ENCODE measurements at places on chromosomes 1 and 21. TPM values are rescaled to one million over a fixed set of nuclear protein-coding genes. Genes with fewer than 3 reads are reported as not detected.
A peak's percentile ranks its signal among the peaks of the same experiment; 100 is the strongest.

- DNase-seq, result peak; percentile 68
Observed at GRCh38 chr1:41672173-41672572, 187.7 kb upstream of the EDN2 start.

DNA sequence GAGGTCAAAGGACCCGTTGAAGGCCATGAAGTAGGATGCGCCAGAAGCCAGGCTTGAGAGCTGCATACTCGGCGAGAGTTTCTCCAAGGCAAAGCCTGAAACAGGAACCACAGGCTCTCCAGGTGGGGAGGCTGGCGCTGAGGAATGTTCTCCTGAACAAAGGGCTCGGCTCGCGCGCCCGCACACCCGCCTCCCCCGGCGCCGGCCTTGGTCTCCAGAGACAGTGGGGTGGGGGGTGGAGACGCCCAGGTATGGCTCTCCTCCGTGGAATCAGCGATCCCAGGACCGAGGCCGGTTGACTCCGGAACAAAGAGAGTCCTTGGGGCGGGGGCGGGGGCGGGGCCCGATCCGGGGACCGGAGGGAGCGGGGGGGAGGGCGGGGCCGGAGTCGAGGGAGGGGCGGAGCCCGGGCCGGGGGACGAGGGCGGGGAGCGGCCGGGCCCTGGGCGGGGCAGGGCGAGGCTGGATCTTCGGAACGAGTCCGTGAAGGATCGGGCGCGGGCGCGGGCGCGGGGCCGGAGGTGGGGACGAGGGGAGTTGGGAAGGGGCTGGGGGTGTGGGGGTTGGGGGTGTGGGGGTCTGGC is 85.0 kb downstream of the NKAIN1 start:
- peak; percentile 85 for DNase-seq

DNA sequence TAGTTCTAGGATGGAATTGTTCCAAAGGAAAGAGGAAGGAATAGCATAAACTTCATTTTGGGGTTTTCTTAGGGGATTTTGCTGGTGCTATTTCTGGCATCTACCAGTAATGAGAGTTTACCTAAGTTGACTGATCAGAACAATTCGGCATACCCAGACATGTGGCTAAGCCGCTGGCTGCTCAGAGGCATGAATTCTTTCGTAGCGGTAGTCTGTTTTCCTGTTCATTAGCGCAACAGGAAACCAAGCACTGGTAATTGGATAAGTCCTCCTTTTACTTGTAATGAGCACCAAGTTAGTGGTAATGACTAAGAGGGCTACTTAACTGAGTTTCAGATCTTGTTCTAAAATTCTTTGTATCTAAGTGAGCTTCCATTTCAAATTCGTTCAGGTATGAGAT is 38.6 kb downstream of the C21orf91 start:
- DNase-seq, result no peak

DNA sequence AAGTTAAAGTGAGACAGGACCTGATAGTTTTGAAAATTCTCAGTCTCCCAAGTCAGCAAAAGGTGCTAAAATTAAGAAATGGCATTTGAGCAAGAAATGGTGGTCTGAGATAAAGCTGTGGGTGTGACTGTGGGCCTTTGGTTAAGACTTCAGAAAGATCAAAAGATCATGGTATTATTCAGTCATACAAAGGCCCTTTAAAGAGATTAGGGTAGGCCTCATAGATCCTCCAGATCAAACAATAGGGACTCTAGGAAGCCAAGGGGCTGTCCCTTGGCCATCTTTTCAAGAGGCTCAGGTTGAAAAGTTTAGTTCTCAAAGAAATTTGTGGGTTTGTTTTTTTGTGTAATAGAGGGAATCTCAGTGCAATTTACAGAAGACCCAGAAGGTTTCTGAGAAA is 8.4 kb downstream of the HMGB4 start:
- DNase-seq, result no peak

- DNase-seq, result no peak
Observed at GRCh38 chr1:47584249-47584648, 146.4 kb downstream of the FOXD2 start.

- DNase-seq, result no peak
Observed at GRCh38 chr1:41024953-41025352, 3.4 kb upstream of the SLFNL1 start.

RNU5D-1 gene
- not detected for total RNA-seq
